Stimulated activated CD4-positive, alpha-beta T cell treated with anti-CD3 and anti-CD28 coated beads, Interleukin-1b, Interleukin-23, amount 100 ng/mL, for 24 hours (primary cell): ENCODE measurements at places on chromosomes 1 and 21.

DNA sequence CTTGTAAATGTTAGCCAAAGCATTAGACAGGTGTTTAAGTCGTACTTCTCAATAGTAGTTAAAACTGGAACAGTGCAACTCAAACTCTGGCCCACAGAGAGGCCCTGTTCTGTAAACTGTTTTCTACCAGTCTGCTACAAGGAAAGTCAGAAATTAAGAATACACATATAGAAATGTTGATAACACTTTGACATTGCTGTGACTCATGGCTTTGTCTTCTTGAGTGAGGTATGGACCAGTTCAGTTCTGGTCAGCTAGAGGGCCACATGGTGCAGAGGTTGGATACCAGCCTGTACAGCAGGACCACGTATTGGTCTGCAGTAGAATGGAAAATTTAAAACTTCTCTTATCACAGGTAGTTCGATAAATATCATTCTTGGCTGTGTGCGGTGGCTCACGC lies 22.3 kb downstream of the ZBTB8B start:
- no peak for DNase-seq

DNA sequence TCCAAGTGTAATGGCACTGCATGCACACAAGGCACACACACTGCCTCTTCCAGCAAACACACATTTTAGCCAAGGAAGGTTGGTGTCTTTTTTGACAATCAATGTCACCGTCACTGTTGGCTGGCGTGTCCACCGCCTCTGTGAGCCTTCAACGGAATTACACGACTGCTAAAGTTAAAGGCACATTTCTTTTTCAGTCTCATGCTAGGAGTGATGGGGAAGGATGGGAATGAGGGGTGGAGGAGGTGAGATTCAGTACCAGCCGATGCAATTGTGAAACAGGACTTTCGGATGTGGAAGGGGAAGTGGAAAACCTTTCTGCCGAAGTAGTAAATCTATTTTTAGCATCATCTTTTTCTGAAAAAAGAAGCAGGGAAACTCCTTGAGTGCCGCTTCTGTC lies 1.4 kb downstream of the ELAVL4 start:
- DNase-seq: no peak

GRCh38 chr1:2276803-2277580 lies 48.9 kb downstream of the SKI start:
- no peak for DNase-seq

- DNase-seq: no peak
Observed at GRCh38 chr1:43564551-43565348, 34.1 kb downstream of the PTPRF start.

GRCh38 chr1:204417074-204417997 lies 5.7 kb upstream of the PPP1R15B start:
- no peak for DNase-seq

DNA sequence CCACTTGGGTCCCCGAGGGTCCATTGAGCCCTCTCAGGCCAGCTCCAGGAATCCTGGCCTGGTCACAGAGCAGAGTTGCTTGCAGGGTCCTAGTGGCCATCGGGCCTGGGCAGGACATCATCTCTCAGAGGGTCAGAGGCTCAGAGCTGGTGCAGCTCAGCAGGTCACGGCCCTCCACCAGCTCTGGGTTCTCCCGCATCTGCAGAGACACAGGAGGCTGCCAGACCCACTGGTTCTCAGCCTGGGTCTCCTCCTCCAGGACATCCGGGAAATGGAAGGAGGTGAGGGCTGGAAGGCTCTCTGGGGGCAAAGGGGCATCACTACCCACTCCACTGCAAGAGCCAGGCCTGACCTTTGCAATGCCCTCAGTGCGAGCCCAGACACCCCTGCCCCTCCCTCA lies 6.5 kb downstream of the TMEM54 start:
- DNase-seq: no peak

- no peak for DNase-seq
Observed at GRCh38 chr1:113459279-113459678, 69.0 kb downstream of the MAGI3 start.

DNA sequence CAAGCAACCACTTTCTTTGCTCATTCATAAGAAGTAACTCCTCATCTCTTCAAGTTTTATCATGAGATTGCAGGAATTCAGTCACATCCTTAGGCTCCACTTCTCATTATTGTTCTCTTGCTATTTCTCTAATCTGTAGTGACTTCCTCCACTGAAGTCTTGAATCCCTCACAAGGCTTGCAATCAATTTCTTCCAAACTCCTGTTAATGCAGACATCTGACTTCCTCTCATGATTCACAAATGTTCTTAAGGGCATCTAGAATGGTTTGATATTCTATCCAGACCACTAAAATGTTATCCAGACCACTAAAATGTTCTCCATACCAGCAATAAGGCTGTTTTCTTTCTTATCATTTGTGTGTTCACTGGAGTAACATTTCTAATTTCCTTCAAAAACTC lies 528.1 kb downstream of the DPYD start:
- no peak for DNase-seq

GRCh38 chr1:162384601-162385279 lies 3.2 kb downstream of the C1orf226 start:
- no peak for DNase-seq

- no peak for DNase-seq
Observed at GRCh38 chr1:212218911-212219310, 66.3 kb upstream of the PPP2R5A start.

DNA sequence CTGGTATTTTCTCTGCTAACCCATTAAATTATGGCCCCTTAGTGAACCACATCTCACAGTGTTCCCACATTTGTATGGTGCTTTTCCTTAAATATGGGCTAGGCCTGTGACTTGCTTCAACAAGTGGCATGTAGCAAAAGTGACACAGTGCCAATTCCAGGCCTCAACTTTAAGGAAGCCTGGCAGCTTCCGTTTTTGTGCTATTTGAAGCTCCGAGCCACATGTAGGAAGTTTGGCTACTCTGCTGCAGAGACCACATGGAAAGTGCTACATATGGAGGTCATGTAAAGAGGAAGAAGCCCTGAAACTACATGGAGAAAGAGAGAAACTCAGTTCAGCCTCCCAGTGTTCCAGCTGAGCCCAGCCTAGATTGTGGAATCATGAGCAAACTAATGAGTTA lies 28.5 kb upstream of the DR1 start:
- DNase-seq: no peak

DNA sequence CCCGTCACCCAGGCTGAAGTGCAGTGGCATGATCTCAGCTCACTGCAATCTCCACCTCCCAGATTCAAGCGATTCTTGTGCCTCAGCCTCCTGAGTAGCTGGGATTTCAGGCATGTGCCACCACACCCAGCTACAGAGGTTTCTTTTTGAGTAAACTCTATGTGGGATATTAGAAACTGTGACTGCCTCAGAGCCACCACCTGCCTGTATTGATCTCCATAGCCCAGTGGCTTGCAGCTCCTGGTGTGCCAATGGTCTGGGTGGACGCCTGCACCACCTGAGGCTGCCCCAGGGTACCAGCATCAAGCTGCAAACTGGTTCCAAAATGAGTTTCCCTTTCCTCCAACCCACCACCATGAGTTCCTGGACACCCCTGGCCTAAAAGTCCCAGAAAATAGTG lies 89.7 kb upstream of the SLC44A3 start:
- DNase-seq: no peak

- no peak for DNase-seq
Observed at GRCh38 chr1:55639051-55639450, 423.9 kb upstream of the USP24 start.

DNA sequence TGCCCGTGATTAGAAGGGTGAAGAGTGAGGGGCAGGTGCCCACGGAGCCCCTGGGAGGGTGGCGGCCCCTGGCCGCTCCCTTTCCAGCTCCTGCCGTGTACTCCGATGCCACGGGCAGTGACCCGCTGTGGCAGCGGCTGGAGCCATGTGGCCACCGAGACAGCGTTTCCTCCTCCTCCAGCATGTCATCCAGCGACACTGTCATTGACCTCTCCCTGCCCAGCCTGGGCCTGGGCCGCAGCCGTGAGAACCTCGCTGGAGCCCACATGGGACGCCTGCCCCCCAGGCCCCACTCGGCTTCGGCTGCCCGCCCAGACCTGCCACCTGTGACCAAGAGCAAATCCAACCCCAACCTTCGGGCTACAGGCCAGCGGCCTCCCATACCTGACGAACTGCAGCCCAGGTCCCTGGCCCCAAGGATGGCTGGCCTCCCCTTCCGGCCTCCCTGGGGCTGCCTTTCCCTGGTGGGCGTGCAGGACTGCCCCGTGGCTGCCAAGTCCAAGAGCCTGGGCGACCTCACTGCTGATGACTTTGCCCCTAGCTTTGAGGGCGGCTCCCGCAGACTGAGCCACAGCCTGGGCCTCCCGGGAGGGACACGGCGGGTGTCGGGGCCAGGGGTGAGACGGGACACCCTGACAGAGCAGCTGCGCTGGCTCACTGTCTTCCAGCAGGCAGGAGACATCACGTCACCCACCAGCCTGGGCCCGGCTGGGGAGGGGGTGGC lies 22.0 kb downstream of the PANK4 start:
- DNase-seq: no peak

DNA sequence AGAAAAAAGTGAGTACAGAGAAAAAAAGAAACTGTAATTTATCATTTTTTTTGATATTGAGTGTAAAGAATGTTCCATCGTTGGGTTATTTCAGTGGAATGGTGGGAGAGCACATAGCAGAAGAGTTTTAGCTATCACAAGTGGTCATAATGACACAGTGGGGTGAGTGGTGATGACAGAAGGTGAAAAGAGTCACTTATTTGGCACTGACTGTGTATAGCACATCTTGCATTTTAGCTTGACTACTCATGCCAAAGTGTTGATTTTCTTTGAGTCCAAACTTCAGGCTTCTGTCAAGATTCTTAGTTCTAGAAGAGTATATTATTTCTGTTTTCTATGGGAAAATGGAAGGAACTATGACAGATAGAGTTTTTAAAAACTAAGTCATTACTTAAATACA lies 261.2 kb downstream of the GRIK1 start:
- DNase-seq: no peak

GRCh38 chr1:226309398-226310244 lies 657 bp upstream of the LIN9 start:
- no peak for DNase-seq

DNA sequence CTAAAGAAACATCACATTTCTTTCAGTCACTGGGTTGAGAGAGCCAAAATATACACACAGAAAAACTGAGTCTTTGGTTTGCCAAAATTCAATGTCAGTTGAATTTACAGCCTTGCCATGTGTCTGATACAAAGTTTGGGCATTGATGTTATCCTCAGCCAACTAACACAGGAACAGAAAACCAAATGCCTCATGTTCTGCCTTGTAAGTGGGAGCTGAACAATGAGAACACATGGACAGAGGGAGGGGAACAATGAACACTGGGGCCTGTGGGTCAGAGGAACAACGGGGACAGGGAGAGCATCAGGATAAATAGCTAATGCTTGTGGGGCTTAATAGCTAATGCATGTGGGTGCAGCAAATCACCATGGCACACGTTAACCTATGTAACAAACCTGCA lies 39.6 kb upstream of the C21orf91 start:
- no peak for DNase-seq

- no peak for DNase-seq
Observed at GRCh38 chr1:31122101-31122735, 56.7 kb upstream of the PUM1 start.

- DNase-seq: no peak
Observed at GRCh38 chr1:172430128-172430454, 9.6 kb downstream of the C1orf105 start.

GRCh38 chr1:184664042-184664660 lies 90.5 kb downstream of the EDEM3 start:
- DNase-seq: peak; percentile 6

DNA sequence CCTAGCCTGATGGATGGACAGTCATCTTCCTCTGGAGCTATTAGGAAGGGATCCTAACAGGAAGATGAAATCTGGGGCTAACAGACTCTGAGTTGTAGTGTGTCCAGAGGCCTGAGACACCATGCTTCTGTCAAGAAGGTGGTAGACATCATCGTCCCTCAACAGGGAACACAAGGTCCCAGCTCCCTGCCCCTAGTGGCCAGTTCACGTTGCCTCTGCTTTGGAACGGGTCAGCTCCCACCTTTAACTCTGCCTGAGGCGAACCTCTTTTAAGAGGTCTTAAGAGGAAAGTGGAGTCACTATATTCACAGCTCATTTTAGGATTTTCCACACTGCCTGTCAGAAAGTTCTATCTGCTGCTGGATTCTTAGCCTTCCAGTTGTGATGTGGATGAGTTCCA lies 28.3 kb downstream of the LRRC71 start:
- DNase-seq: no peak

DNA sequence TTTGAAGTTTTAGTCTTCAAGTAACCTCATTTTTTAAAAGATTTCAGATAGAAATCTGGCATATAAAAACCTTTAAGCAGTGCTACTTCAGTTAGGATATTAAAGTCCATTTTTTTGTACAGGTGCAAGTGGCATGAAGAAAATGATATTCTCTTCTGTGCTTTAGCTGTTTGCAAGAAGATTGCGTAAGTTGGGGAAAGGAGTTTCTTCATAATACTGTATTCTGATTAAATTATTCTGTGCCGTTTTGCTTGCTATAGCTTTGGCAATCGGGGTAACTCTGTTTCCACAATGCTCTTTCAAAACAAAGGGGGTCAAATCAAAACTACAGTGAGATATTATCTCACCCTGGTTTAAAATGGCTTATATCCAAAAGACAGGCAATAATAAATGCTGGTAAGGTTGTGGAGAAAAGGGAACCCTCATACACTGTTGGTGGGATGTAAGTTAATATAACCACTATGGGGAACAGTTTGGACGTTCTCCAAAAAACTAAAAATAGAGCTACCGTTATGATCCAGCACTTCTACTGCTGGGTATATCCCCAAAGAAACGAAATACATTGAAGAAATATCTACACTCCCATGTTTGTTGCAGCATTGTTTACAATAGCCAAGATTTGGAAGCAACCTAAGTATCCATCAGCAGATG lies 27.1 kb downstream of the MAEL start:
- no peak for DNase-seq
